ENCODE measurements at places on chromosomes 11 and 22.
A peak's percentile ranks its signal among the peaks of the same experiment; 100 is the strongest.

DNA sequence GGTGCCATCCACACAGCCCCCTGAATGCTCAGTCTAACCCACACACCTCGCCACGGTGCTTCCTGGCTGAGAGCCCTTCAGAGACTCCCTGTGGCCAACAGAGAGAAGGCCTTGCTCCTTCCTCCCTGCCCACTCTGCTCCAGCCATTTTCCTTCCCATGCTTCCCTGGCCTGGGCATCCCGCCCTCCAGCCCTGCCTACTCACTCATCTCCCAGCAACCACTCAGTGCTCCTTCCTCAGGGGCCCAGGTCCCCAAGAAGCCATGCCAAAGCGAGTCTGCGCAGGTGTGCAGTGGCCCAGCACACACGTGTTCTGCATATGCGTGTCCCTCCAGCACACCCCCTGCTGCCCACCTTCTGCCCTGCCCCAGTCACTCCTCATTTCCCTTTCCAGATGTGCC lies 56.4 kb downstream of the NECTIN1 start:
- DNase-seq = no peak

DNA sequence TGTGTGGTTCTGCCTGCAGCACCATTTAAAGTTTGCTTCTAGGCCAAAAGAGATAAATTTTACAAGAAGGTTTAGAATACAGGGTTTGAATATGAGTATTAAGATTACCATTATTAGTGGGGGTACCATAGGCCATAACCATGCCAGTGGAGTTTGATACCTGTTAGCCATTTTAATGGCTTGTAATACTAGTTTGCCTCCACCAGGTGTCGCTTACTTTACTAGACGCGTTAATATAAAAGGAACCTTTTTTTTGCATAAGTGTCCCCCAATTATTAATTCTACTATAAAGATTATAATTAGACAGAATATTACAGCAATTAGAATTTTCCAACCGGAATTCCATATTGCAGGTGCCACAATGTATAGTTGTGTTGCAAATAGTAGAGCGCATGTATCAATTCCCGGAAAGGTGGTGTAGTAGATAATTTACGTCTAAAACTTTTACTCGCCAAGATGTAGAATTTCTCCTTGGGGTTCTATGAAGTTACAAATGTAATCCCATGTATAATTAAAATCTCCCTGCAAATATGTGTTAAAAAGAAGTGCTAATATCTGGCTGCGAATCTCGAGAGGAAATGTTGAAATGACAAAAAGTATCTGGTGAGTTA lies 16.1 kb downstream of the MS4A6E start:
- DNase-seq = no peak

DNA sequence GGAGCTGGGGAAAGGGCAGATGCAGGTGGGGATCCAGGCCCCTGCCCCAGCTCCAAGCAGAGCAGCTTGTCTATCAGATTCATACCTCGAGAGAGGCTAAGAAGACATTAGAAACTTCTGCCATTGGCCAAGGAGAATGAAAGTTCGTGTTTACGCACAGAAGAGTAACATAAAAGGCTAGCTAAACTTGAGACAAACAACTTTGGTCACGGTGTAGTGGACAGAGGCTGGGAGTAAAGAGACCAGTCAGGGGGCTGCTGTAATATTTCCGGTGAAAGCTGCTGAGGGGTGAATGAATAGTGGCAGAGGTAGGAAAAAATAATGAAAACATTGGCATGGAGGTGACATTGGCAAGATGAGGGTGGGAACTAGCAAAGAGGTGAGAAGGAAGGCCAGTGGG lies 22.9 kb downstream of the PHF21B start:
- DNase-seq = no peak

GRCh38 chr11:86990031-86990430 lies 34.8 kb upstream of the FZD4 start:
- no peak for DNase-seq

DNA sequence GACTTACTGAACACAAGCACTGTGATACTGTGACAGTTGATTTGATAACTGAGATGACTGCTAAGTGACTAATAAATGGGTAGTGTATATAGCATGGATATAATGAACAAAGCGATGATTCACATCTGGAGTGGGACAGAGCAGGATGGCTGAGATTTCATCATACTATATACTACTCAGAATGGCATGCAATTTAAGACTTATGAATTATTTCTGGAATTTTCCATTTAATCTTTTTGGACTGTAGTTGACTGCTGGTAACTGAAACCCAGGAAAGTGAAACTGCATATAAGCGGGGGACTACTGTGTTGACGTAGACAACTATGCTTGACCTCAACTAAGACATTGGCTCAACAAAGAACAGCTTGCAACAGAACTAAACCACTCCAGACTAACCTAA lies 20.0 kb upstream of the NUCB2 start:
- DNase-seq = peak; percentile 33

- no peak for DNase-seq
Observed at GRCh38 chr11:92962446-92962845, 7.0 kb upstream of the MTNR1B start.

DNA sequence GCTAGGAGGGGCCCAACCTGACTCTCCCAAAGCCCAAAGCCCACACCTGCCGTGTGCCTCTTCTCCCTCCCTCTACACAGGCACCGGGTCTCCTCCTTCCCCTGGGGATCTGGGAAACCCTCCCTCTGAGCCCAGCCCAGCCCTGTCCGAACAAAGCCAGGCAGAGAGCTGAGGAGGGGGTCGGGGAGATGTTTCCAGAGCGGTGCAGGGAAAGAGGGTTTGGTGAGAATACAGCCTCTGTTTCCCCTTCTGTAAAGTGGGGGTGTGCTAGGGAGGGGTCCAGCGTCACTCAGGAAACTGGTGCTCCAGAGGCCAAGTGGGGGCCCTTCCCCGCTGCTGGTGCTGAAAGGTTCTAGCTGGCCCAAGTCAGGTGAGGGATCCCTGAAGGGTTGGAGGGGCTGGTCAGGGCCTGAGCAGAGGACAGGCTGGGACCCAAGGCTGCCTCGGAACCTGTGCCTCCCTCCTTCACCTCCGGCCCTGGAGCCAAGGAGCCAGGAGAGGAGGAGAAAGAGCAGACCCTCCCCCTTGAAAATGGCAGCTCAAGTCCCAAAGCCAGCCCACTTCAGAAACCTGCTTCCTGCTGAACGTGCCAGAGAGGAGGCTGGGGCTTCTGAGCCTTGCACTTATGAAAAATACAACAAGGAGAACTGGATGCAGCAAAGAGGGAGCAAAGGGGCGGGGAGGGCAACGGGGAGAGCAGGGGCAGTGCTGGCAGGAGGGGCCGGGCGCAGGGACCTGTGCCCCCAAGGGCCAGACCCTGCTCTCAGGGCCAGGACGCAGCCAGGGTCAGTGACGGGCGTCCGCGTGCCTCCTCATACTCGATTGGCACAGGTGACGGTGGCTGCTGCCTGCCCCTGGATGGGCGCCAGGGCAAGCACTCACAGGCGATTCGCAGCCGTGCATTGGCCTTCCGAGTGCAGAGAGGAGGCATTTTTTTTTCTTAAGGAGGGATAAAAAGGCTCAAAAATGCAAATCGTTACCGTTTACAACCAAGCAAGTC lies 43.2 kb downstream of the MACROD1 start:
- DNase-seq = no peak

- no peak for DNase-seq
Observed at GRCh38 chr11:69055212-69055586, 6.5 kb downstream of the TPCN2 start.

DNA sequence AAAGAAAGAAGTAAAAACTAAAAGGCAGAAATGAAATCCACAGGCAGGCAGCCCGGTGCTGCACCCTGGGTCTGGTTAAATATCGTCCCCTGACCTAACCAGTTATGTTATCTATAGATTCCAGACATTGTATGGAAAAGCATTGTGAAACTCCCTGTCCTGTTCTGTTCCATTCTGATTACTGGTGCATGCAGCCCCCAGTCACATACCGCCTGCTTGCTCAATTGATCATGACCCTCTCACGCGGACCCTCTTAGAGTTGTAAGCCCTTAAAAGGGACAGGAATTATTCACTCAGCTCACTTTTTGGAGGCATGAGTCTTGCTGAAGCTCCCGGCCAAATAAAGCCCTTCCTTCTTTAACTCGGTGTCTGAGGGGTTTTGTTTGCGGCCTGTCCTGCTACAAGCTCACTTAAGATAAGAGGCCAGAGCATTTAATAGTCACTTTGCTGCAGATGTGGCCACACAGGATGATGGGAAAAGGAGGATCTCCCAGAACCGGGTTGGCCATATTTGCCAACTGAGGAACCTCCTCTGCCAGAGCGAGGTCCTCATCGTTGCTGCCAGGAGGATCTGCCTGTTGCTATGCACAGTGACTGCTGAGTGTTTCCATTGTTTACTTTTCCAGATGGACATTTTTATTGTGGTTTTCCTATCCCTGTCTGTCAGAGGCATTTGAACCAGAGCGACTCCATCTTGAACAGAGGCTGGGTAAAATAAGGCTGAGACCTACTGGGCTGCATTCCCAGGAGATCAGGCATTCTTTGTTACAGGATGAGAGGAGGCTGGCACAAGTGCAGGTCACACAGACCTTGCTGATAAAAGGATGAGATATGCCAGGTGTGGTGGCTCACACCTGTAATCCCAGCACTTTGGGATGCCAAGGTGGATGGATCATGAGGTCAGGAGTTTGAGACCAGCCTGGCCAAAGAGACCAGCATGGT lies 10.2 kb downstream of the C11orf96 start:
- DNase-seq = no peak

DNA sequence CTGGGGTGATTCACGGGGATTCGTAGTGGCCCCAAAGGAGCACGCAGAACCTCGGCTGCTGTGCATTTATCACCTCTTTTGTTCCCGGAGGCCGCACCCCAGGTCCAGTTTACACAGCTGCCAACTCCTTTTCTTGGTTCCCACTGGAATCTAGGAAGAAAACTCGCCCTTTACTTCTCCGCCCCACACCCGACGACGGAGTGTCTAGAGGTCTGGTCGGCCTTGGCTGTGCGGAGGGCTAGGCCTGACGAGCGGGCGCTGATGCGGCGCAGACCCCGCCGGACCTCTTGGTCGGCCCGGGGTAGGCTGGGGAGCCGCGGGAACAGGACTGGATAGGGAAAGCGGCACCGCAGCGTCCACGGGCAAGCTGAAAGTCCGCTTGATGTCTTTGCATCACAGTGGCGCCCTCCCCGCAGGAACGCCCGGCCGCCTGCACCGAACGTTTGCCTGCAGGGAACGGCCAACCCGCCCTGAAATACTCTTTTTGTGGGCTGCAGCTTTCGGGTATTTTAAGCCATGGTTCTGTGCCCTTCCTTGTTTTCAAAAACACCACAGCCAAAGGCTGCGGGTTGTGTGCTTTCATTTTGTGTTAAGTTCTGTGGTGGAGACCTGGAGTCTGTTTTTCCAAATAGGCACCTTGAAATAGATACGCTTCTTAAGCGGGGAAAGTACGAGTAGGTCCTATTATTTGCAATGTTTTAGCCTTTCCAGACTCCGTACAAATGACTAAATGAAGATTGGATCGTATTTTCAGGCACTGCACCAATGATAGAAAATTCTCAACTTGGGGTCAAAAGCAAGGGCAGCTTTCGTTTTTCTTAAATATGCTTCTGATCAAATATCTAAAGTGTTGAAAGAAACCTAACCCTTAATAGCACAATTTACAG lies 829 bp upstream of the ZBED5 start:
- no peak for DNase-seq

DNA sequence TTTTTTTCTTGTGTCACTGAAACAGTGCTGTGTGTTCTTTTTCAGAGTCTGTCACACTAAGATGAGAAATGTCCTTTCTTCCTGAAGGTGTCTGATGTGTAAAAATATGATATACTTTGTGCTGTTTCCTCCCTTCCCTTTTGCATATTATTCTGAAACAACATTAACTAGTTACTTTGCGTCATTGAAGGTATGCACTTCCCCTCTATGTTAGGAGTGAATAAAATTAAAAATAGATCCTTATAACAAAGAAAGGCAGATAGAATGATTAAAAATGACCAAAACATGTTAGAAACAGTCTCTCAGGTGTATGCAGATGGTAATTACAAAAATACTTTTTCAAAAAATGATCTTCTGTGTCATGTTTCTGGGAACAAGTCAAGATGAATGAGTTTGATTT lies 1.6 kb upstream of the RAB30 start:
- DNase-seq = no peak

GRCh38 chr11:120198787-120199469 lies 11.9 kb upstream of the OAF start:
- DNase-seq = no peak

- DNase-seq = no peak
Observed at GRCh38 chr11:73331138-73331916, 23.3 kb downstream of the ARHGEF17 start.

DNA sequence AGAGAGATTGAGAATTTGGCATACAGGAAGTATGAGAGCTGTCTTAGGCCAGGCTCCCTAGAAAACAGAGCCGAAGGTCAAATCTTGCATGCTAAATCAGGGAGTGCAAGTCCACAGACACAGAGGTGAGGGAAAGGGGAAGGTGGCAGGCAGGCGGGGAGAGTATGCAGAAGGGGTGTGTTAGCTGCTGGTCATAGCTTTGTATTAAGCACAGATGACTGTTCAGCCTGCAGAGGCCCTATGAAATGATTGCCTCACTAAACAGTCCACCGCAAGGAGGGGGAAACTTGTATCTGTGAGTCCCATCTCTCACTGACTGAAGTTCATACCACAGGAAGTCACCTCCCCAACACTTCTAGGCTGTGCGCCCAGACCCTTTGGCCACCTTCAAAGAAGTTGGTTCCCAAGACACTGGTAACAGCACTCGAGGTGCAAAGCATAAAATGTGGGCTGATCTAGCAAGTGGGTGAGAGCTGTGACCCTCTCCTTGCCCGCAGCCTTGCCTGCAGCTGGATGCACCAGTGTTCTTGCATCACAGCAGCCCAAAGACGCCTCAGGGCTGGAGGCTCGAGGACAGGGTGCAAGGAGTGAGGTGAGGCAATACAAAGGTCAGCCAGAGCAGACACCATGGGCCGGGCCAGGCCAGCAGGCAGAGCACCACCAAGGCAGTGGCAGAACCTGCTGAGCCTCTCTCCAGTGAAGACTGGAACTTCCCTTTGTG lies 115.3 kb upstream of the TBCEL start:
- no peak for DNase-seq

DNA sequence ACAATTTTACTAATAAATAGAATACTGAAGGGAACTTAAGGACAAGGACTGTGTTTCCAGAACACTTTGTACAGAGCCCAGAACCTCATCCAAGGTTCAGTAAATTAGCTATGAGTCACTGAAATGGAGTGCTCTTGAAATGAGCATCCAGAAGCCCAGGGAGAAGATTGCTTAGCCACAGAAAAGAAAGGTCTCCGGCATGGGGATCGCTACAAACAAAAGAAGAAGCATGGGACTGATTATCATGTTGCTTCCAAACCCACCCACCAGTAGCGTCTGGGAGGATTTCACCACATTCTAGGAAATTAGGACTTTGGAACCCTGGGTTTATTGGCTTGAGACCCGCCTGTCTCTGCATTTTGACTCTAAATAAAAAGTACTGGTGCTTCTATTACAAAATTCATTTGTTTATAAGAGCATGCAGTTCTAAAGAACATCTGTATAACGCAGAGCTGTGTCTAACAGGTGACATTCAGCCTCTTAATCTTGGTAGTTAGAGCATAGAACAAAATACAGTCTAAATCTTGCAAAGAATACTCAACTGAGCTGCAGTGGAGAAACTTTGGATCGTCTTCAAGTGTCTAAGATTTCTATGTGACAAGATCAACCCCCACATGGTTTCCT lies 35.9 kb upstream of the SESN3 start:
- no peak for DNase-seq

GRCh38 chr11:106077609-106078455 lies at the start of gene AASDHPPT:
Gene AASDHPPT (plus strand): TSS chr11:106077662. CDS start chr11:106077711, 49 bp downstream.
- DNase-seq = no peak

GRCh38 chr11:116177521-116178210 lies 595.1 kb downstream of the BUD13 start:
- no peak for DNase-seq
